ENCODE measurements at places on chromosomes 13 and 19. TPM values are rescaled to one million over a fixed set of nuclear protein-coding genes. Genes with fewer than 3 reads are reported as not detected.

DNA sequence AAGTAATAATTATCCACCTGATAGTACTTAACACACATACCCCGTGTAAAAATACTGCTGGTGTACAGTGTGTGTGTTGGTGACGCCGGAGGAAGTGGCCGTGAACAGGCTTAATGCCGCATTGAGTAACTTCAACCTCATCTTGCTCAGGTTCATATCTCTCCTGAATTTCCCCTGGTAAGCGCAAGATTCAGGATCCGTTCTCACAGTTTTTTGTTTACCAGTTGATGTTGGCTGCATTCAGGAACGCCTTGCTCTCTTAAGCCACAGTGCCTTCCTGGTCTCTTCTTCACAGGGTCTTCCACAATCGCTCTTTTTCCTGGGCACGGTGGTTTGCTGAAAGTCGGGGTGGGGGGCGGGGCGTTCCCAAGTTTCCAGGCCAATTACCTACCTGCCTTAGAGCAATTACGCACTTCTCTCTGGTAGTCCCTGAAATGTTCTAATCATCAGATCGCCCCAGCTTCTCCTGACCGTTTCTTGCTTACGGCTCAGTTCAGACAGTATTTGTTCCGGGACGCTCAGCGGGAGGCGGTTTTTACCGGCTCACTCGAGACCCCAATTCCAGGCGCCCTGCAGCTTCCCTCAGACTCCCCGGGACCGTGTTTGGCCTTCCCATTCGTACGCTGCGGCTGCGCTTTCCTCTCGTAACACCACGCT lies 706 bp upstream of the DNAJC3 start:
- no peak for DNase-seq

DNA sequence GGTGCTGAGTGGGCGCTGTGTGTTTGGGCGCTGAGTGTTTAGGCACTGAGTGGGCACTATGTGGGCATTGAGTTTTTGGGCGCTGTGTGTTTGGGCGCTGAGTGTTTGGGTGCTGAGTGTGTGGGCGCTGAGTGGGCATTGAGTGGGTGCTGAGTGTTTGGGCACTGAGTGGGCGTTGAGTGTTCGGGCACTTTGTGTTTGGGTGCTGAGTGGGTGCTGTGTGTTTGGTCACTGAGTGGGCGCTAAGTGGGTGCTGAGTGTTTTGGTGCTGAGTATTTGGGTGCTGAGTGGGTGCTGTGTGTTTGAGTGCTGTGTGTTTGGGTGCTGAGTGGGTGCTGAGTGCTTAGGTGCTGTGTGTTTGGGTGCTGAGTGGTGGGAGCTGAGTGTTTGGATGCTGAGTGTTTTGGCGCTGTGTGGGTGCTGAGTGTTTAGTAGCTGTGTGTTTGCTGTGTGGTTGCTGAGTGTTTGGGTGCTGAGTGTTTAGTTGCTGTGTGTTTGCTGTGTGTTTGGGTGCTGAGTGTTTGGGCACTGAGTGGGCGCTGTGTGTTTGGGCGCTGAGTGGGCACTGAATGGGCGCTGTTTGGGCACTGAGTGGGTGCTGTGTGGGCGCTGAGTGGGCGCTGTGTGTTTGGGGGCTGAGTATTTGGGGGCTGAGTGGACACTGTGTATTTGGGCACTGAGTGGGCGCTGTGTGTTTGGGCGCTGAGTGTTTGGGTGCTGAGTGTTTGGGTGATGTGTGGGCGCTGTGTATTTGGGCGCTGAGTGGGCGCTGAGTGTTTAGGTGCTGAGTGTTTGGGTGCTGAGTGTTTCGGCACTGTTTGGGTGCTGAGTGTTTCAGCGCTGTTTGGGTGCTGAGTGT lies 47.2 kb upstream of the F7 start:
- peak; percentile 44 for DNase-seq

The DMPK gene
- 281 TPM for total RNA-seq

DNA sequence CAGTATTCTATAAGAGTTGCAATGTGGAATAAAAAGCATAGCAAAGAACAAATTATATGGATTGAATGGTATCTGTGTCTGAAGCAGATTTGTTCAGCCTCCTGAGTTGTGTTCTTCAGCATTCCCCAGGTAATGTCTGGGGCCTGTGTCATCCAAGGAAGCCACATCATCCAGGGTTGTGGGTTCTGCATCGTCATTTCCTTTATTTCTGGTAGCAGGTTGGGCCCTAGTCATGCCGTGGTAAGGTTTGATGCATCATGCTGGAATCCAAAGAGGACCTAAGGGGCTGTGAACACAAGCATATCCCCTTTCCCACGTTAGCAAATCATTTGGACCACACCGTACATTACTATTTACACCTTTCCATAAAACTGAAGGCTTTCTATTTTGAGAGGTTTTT lies 131.0 kb upstream of the ZNF91 start:
- no peak for DNase-seq

DNA sequence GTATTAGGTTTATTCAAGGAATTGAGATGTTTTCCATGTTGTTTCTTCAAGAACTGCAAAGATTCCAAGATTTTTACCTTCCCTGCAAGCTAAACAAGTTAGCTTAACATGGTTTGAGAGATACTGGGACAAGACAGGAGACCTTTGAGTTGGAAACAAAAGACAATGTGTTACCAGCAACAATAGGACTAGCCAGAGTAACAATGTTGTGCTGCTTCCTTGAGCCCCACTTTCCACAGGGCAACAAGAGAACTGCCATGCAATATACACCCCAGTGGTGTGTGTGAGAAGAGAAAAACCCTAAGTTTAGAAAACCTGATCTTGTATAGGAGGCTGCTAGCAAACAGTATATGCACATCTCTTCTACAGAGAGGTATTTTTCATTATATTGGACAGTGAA lies 264.6 kb downstream of the PCDH20 start:
- no peak for DNase-seq

DNA sequence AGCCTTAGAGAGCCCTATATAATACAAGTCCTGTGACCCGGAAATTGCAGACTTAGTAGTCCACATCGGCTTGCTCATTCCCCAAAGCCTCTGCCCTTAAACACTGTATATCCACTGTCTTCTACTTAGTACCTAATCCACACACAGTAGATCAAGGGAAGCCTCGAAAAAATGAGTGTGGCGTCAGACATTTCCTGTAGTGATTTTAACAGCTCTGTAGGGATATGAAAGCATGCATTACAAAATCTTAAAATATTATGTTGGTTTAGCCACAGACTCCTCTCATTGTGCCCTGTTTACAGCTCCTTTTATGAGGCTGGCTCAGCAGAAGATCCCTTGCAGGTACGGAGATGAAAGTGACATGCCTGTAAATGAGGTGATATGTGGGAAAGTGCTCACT lies 416.3 kb downstream of the LIG4 start:
- DNase-seq = no peak

DNA sequence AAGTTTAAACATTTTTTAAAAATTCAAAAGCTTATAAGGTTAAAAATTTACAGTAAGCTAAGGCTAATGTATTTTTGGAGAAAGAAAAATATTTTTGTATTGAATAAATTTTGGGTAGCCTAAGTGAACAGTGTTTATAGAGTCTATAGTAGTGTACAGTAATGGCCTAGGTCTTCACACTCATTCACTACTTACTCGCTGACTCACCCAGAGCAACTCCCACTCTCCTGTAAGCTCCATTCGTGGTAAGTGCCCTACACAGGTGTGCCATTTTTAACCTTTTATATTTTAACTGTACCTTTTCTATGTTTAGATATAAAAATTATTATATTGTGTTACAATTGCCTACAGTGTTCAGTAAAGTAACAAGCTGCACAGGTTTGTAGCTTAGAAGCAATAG lies 96.6 kb upstream of the FREM2 start:
- DNase-seq = no peak

The ENOX1 gene
- 5.3 TPM for total RNA-seq

The CLIP3 gene
- total RNA-seq = 30.4 TPM

- no peak for DNase-seq
Observed at GRCh38 chr19:45772130-45772840, 3.2 kb upstream of the SIX5 start.

The KLK1 gene
- not detected for total RNA-seq

The INSL3 gene
- total RNA-seq = not detected

GRCh38 chr13:102003848-102004570 lies 397.8 kb downstream of the FGF14 start:
- DNase-seq = no peak

GRCh38 chr19:10112895-10113591 lies 1.6 kb downstream of the P2RY11 start:
- DNase-seq = peak; percentile 87

The NOTCH3 gene
- 165 TPM for total RNA-seq

The DKKL1 gene
- not detected for total RNA-seq

GRCh38 chr19:13011653-13012389 lies 16.5 kb downstream of the NFIX start:
- DNase-seq = no peak

The ZNF208 gene
- 16.9 TPM for total RNA-seq

DNA sequence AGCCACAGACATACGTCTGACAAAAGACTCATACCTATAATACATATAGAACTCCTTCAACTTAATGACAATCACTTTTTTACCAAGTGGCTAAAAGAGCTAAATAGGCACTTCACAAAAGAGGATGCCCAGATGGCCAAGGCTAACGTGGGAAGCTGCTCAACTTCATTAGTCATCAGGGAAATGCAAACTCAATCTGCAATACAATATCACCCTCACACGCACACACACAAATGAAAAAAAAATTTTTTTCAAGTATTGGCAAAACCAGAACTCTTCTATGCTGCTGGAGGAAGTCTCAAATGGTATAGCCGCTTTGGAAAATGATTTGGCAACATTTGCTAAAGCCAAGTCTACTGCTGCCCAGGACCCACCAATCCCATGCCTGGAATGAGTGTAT lies 14.6 kb upstream of the DNMT1 start:
- no peak for DNase-seq

The BCAM gene
- total RNA-seq = 49.6 TPM

DNA sequence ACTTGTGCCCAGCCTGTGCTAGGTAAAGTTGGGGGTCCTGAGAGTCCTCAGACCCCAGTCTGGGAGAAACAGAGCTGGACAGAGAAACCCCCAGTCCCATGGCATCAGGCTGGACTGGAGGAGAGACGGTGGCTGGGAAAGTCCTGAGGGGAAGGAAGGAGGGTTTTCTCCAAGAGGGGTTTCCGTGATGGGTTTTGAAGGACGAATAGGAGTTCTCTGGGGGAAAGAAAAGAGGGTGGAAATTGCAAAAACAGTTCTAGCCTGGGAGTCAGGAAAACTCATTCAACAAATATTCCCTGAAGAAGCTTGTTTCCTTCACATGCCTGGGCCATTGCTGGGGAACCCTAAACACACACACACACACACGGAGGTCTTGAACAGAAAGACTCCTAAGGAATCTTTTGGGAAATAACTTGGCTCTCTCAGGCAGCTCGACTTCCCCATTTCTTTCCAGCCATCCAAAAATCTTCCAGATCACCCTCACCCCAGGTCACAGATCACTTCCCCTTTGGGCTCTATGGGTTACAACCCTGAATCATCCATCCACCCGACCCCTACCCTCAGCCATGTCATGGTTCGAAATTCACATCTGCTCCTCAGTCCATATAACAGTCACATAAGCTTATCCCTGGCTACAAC lies 47.5 kb downstream of the COLGALT1 start:
- DNase-seq = no peak

GRCh38 chr13:76723551-76724232 lies 162.5 kb downstream of the KCTD12 start:
- DNase-seq = no peak

The CYP4F22 gene
- total RNA-seq = not detected

GRCh38 chr19:10567656-10568055 lies 1.1 kb downstream of the CDKN2D start:
- no peak for DNase-seq

- DNase-seq = no peak
Observed at GRCh38 chr13:94050686-94051085, 428.8 kb downstream of the DCT start.

Measured in posterior vena cava (tissue), 2 donors.